ENCODE measurements at places on chromosomes 12 and 14. TPM values are rescaled to one million over a fixed set of nuclear protein-coding genes. Genes with fewer than 3 reads are reported as not detected.

The OTX2 gene
- total RNA-seq: 17.1 TPM

The LPAR5 gene
- total RNA-seq: 1.2 TPM

The REM2 gene
- total RNA-seq: 5.5 TPM

The RNASE3 gene
- total RNA-seq: not detected

The KCNJ8 gene
- 7.2 TPM for total RNA-seq

The TBX5 gene
- not detected for total RNA-seq

The SLC16A7 gene
- total RNA-seq: 23.1 TPM

The SIRT4 gene
- 3.0 TPM for total RNA-seq

The RDH16 gene
- total RNA-seq: 0.23 TPM

The CLEC1B gene
- not detected for total RNA-seq

The COCH gene
- 36.4 TPM for total RNA-seq

The ISCU gene
- 66.7 TPM for total RNA-seq

The ENDOU gene
- not detected for total RNA-seq

The LGMN gene
- 50.7 TPM for total RNA-seq

The P2RX2 gene
- total RNA-seq: not detected

The IFT81 gene
- total RNA-seq: 79.6 TPM

Data from diencephalon (tissue), 1 donor.